ENCODE measurements at places on chromosomes 5 and 9.

DNA sequence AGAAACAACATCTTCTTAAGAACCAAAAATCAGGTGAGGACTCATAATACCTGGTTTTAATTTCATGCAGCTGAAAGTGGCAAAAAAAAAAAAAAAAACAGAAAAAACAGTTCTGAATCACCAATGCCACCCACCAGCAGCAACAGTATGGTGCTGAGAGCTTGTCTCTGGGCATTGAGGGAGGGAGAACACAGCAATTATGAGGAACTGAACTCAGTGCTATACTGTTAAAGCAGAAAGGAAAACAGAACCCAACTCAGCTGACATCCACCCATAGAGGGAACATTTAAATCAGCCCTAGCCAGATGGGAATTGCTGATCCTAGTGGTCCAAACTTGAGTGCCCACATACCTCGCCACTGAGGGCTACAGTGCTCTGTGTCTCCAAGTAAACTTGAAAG lies 657.9 kb downstream of the ACTL7B start:
- DNase-seq, result no peak

- no peak for DNase-seq
Measured at GRCh38 chr5:111738118-111738517, 18.9 kb downstream of the NREP start.

DNA sequence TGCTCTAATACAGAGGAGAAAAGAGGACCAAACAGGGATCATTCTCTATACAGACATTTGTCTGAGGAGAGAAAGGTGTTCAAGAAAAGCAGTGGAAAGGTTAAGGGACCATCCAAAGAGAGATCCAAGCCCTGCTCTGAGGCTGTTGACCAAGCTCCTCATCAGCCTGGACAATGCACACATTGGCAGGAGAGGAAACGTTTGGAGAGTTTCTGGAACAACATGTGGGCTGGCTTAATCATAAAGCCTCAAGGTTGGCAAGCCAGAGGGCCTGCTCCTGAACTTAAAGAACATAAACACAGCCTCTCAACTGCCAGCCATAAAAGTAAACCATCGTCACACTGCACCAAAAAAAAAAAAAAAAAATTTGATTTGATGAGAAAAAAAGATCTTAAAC lies 184.4 kb upstream of the SLC12A2 start:
- no peak for DNase-seq

- no peak for DNase-seq
Measured at GRCh38 chr5:60727033-60727679, 27.2 kb upstream of the DEPDC1B start.

GRCh38 chr5:3993856-3994473 lies 398.3 kb downstream of the IRX1 start:
- DNase-seq, result no peak
